ENCODE measurements at places on chromosomes 3 and 15. TPM values are rescaled to one million over a fixed set of nuclear protein-coding genes. Genes with fewer than 3 reads are reported as not detected.

DNA sequence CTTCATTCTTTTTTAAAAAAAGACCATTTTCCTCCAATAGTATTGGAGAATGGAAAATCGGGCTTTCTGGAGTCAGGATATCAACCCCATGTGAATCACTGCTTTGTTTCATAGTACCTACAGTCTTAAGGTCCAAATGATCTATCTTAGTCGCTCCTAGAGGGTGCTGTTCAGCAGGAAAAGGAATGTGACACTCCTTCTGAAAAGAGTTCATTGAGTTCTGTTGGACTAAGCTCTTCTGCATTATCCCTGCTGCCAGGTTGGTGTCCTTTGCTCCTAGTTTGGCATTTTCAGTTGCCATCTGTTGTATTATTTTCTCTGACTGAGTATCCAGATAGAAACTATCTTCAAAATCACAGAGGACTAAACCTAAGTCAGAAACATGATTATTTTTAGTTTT, 57.2 kb downstream of the POLQ start:
- DNase-seq: no peak

- DNase-seq: no peak
These were observed 9.7 kb downstream of the GP9 start for GRCh38 chr3:129070086-129070885.

GRCh38 chr3:135131290-135131689, 336.2 kb downstream of the EPHB1 start:
- DNase-seq: no peak

DNA sequence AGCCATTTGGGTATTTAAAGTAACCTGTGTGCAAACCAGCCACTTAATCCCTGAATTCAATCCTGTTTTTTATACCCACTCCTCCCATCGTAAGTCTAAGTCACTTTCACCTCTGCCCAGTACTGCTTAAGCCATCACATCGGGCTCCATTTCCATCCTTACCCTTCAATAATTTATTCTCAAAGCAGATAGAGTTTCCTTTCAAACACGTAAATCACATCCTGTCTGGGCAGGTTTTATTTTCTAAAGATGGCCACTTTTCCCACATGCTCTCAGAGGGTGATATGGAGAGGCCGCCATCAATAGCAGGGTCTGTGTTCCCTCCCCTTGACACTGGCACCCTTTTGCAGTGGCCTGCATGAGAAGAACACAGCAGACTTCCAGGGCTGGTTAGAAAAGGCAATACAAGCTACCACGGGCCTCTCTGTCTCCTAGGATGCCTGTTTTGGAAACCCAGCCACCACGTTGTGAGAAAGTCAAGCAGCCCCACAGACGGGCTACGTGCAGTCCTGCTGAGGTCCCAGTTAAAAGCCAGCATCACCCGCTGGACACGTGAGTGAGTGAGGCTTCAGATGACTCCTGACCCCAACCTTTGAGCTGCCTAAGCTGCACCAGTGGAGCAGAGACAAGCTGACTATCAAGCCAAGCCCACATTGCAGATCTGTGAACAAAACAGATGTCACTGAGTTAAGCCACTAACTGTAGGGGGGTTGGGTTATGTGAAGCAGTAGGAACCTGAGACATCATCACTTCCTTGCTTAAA, 241.8 kb upstream of the SLCO3A1 start:
- no peak for DNase-seq

DNA sequence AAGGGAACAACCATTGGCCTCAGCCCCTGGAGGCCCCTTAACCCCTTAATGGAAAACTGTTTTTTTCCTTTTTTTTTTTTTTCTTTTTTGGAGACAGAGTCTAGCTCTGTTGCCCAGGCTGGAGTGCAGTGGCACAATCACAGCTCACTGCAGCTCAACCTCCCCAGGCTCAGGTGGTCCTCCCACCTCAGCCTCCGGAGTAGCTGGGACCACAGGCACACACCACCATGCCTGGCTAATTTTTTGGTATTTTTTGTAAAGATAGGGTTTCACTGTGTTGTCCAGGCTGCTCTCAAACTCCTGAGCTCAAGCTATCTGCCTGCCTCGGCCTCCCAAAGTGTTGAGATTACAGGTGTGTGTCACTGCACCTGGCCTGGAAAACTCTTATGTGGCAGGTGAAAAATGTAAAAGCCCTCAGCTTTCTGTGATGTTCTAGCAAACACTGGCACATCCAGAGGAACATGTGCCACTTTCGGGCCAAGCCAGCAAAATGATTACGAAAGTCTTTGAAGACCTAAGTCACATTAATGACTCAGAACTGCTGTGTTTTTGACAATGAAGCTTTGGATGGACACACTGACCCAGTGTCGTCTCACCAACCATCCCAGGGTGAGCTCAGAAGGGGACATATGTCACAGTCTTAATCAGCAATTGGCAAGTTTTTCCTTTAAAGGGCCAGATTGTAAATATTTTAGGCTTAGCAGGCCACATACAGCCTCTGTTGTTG, 189.3 kb upstream of the TPM1 start:
- no peak for DNase-seq

GRCh38 chr15:52308446-52309153, 13.0 kb upstream of the MYO5C start:
- no peak for DNase-seq

DNA sequence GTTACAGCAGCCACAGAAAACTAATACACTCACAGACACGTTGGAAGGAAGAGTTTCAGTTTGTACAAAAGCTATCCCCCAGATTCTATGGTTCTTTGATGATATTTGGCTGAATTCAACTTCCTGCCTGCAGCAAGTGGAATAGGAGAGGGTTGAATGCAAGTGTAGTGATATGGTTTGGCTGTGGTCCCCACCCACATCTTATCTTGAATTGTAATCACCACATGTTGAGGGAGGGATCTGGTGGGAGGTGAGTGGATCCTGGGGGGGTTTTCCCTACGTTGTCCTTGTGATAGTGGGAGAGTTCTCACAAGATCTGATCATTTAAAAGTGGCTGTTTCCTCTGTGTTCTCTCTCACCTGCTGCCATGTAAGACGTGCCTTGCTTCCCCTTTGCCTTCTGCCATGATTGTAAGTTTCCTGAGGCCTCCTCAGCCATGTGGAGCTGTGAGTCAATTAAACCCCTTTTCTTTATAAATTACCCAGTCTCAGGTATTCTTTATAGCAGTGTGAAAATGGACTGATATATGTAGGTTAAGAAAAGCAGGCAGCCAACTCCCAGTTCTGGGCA, 29.8 kb downstream of the NMNAT3 start:
- DNase-seq: no peak

DNA sequence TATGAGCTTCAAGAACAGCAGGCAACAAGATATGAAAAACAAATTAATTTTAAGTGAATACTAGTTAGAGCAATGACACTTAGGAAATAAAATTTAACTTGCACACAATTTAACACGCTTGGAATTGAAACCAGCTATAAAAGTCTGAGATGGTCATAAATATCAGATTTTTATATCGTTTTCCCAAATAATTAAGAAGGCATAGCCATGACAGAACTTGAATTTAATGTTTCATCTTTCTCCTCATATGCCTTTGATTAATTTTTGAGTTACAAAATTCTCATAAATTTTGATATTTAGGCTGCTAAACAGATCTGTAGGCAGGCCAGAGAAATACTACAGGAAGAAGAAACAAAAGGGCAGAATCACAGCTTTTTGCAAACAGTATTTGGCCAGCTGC, 38.5 kb downstream of the CD200R1L start:
- DNase-seq: no peak

GRCh38 chr3:179956416-179956830, 80.3 kb downstream of the PEX5L start:
- DNase-seq: no peak

- DNase-seq: peak; percentile 56
These were observed 12.5 kb upstream of the C15orf61 start for GRCh38 chr15:67508407-67508806.

GRCh38 chr3:134685929-134686802, 35.3 kb upstream of the KY start:
- peak; percentile 60 for DNase-seq

DNA sequence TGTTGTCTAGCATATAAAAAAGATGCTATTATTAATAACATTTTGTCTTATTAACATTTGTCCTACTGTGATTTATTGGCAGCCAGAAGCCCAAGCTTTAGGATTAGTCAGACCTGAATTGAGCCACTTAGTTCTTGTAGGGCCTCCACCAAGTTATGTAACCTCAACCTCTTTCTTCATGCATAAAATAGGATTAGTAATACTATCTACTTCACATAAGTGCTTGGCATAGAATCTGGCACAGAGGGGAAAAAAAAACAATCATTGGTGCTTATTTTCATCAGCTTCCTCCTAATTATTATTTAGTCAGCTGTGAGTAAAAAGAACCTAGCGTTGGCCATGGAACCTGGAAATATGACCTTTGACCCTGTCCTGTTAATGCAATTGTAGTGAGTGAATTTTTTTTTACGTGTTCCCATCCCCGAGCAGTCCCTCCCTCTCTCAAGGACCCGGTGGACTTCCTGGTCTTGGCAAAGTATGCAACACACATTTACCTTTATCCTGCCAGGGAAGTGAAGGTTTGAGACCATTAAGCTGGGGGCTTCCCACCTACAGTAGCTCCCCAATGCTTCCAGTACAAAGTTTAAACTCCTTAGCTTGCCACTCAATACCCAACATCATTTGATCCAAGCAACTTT, 136.8 kb downstream of the FHIT start:
- DNase-seq: no peak

DNA sequence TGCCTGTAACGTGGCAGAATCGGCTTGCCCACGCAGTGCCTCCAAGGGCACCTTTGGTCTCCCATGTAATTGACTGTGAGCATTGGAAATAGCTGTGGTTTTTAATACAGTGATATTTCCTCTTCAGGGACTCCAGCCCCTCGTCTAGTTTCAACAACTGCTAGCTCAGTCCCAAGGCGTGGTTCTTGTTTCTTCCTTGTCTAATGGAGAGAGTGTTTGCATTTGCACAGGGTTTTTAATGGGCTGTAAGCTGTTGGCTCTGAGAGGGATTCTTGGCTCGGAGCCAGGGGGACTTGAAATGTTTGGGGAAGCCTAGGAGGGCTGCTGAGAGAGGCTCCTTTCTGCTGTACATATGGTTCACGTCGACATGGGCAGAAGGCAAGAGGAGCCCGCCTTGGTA, 86.2 kb downstream of the THSD4 start:
- peak; percentile 44 for DNase-seq

DNA sequence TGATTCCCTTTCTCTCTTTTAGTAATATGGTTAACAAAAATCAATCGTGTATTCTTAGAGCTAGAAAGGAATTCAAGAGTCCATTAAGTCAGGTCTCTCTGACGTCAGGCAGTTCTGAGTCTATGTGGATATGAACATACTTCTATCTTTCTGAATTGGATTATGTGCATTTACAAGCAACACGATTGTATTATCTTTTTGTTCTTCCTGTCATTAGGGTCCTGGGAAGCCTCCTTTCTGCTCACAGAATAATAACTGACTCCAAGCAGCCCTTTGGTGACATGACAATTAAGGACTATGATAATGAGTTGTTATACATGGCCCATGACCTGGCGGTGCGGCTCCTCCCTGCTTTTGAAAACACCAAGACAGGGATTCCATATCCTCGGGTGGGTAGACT, 14.0 kb downstream of the EDEM1 start:
- DNase-seq: no peak

DNA sequence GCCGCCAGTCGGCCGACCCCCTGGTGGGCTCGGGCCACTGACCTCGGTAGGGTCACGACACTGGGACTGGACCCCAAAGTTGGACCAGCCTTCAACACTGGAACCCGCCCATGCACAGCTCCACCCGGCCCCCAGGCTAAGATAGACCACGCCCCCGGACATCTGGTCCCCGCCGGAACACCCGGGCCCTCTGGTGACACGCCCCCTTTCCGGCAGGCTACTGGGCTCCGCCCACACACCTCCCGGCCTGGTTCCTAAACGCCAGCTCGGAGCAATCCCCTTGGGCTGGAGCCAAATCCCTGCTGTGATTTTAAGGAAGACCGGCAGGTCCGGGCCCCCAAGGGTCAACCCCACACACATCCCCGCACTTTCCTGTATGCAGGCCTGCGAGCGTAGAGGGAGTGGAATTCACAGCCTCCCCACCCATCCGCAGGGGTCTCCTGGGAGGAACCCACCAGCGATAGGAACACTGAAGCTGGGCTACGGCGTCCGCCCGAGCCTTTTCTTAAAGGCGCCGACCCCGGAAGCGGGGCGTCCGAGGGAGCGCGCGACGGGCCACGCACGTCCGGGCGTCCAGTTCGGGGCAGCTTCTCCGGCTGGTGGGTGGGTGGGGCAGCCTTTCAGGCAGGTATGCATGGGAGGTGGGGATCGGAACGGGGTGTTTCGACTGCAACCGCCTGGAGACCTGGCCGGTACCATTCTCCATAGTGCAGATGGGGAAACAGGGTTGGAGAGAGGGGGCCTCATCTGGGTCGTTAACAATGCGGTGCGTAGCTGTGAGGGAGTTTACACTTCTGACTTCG, at the start of gene HEMK1:
Gene HEMK1 (plus strand): TSS at position 576 of the 803 bp plus-strand sequence. CDS start 1,583 bp downstream, outside the sequence.
- peak; percentile 91 for DNase-seq

Gene SCAMP2
- 86.2 TPM for polyA plus RNA-seq

Gene PLA2G4D
- polyA plus RNA-seq: not detected

DNA sequence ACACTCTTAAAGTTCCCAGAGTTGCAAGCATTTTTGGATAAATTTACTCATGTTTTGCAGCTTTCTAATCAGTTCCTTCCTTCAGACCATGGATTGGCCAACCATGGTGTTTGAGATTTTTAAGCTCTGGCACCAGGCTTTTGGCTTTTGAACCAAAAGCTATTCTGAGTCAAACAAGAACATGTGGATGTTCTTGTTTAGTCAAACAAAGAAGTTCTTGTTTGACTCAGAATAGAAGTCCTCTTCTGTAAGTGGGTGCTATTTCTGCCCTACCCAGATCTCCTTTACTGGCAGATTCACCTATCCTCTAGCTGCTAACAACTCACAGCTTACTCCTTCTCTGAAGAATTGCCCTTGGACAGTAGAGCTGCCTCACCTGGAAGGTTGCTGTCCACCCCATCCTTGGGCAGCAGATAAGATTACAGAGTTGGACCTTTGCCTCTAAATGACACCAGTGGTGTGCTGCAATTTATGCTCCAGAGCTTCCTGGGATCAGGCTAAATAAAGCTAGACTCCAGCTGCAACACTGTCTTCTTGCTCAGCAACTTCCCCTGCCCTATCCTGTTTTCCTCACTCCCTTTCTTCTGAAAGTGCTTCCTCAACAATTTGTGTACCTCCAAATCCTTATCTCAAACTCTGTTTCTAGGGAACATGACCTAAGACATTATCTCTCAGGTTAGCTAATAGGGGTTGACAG, 65.6 kb downstream of the COL6A6 start:
- DNase-seq: no peak
